Skin of body (tissue), 3 donors: ENCODE measurements at places on chromosomes 3 and 15.
A peak's percentile ranks its signal among the peaks of the same experiment; 100 is the strongest.

GRCh38 chr3:125123451-125124305 is 67.9 kb upstream of the HEG1 start:
- no peak for DNase-seq

DNA sequence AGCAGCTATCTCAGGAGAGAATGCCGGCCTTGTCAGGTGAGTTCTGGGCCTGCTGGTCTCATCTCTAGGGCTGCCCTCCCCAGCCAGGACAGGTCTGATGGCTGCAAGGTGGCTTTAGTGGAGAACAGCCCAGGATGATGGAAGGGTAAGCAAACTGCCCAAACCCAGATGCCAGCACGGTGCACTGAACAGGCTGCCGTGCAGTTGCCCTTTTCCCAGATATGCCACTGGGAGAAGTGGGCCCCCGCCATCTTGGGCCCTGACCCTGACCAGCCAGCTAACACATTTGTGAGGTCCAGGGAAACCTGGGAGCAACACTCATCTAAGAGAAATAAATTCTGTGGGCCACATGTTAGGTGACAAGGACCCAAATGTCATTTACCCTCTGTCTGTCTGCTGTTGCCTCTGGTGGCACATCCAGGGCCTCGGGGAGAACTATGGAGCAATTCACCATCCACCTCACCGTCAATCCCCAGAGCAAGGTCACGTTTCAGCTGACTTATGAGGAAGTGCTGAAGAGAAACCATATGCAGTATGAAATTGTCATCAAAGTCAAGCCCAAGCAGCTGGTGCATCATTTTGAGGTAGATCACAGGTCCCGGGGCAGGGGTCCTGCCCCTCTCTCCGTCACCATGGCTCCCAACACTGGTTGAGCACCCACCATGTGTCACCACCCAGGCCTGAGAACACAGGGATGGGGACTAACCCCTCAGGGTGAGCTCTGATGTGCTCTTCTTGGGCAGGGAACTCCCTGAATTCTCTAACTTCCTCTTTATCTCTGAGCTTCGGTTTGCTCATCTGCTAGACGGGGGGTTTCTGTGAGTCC is 1.8 kb downstream of the ITIH1 start:
- no peak for DNase-seq

DNA sequence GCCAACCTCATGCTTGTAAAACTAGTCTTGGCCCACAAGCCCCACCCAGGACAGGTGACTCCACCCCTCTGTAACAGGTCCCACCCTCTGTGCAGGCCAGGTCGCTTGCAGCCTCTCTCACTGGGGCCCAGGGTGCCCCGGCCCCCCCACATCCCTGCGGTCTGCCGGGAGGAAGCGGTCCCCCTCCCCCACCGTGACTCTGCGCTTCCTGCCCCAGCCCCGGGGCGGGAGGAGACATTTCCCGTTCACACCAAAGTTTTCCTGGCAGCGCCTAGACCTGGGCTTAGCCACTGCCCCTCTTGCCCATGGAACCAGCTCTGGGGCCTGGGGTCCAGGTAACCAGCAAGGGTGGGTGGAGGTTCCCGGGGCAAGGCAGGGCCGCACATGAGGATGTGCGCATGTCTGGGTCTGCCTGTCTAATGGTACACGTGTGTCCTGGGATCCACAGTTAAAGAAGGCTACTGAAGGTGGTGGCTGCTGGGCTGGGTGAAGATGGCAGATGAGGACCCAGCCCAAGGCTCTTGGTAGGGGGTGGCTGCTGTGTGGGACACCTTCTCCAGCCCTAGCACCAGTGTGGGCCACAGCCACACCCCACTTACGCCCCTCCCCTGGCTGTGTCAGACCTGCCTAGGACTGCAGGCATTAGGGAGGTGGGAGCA is 8.4 kb downstream of the NBEAL2 start:
- no peak for DNase-seq

GRCh38 chr15:44545913-44546802 is 9.2 kb downstream of the EIF3J start:
- no peak for DNase-seq

GRCh38 chr15:64571857-64572291 is 111.5 kb downstream of the ZNF609 start:
- DNase-seq = no peak

DNA sequence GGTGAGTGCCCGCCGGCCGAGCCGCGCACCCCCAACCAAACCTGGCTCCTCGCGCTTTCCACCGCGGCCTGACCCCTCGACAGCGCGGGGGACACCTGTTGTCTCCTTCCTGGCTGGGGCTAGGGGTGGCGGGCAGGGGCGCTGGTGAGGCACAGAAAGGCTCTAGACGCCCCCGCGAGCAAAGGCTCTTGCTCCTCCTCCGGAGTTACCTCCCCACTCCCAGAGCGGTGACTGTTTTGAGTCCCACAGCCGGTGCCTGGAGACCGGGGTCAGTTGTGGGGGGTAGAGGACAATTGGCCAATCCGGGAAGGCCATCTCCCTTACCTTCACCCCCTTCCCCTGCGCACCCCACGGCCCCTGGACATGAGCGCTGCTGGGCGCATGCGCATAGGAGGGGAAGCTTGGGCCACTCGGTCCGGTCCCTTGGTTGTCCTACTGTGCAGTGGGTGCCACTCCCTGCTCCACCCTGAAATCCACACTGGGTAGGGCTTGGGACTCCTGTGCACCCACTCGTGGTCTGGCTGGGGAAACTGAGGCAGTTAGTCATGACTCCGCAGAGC is 554 bp downstream of the CHST13 start:
- no peak for DNase-seq

DNA sequence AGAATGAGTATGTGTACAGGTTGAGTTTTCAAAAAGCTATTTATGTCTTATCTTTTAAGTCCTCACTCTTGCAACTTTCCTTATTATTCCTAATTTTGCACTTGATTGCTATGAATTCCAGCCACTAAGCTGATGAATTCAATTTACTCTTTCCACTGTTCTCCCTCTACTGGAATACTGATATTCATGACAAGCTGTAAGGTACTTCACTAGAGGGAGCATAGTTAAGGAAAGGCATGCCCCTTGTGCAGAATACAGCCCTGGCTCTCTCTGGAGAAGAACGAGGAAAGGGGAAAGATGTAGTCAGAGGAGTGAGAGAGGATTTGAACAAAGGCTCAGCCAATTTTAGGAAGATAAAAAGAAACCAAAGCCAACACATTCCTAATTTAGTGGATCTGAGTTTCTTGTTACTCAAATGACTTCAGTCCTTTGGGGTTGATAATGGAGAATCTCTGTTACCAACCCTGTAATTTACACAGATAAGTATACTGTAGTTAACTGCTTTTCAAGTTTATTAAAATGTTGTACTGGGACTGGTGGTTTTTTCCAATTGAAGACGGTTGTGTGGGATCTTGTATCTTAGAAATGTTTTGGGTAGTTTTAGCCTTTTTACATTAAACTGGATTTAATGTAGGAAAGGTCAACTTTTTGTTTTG is 4.0 kb downstream of the SCAANT1 start:
- DNase-seq = no peak

GRCh38 chr3:25038922-25039321 is 389.1 kb upstream of the RARB start:
- DNase-seq = peak; percentile 77

DNA sequence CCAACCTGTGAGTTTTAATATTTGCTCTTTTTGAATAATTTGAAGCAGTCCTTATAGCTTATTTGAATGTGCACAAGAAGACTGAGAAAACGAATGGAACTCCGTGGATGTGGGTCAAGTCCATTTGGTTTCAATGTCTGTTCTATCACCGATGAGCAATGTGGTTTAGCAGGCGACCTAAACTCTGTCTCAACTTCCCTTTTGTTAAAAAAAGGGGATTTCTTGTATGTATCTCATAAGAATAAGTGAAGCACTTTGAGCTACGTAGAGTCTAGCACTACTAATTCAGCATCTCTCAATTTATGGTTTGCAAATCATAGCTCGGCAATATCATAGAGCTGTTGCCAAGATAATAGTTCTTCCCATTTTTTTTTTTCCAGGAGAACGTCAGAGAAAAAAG is 4.6 kb upstream of the SKIL start:
- DNase-seq = no peak

GRCh38 chr3:190208196-190208595 is 87.5 kb upstream of the P3H2 start:
- no peak for DNase-seq

- DNase-seq = no peak
These were observed 397.7 kb downstream of the GAP43 start for GRCh38 chr3:116020989-116021388.

DNA sequence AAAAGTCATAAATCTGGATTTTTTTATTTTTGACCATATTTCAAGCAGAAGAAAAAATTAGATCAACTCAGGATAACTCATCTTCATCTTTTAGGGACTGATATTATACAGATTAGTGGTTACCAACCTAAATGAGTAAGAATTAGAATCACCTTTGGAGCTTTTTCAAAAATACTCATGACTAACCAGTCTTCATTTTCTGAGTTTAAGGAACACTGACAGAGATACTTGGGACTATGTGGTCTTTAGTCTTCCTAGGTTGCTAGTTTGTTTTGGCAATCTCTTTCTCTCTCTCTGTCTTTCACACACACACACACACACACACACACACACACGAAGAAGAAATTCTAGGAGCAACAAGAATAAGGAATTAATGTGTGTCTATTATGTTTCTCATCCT is 50.1 kb downstream of the TMOD3 start:
- DNase-seq = no peak

- DNase-seq = no peak
These were observed 6.1 kb downstream of the TBC1D2B start for GRCh38 chr15:78071383-78071782.

DNA sequence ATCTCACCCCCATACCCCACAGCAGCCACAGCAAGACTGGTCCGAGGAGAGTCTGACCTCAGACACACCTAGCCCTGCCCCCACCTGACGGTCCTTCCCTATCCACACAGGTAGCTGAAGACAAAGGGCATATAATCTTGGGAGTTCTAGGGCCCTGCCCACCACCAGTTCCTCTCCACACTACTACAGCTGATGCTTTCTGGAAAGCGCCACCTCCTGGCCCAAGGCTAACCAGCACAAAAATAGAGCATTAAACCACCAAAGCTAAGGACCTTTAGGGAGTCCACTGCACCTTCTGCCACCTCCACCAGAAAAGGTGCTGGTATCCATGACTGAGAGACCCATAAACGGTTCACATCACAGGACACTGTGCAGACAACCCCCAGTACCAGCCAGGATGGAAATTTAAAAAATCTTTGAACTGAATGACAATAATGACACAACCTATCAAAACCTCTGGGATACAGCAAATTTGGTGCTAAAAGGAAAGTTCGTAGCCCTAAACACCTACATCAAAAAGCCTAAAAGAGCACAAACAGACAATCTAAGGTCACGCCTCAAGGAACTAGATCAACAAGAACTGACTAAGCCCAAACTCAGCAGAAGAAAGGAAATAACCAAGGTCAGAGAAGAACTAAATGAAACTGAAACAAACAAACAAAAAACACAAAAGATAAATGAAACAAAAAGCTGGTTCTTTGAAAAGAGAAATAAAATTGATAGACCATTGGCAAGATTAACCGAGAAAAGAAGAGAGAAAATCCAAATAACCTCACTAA is 122.1 kb upstream of the TPRG1 start:
- DNase-seq = no peak

- no peak for DNase-seq
These were observed 36.7 kb downstream of the SYN2 start for GRCh38 chr3:12040902-12041301.

DNA sequence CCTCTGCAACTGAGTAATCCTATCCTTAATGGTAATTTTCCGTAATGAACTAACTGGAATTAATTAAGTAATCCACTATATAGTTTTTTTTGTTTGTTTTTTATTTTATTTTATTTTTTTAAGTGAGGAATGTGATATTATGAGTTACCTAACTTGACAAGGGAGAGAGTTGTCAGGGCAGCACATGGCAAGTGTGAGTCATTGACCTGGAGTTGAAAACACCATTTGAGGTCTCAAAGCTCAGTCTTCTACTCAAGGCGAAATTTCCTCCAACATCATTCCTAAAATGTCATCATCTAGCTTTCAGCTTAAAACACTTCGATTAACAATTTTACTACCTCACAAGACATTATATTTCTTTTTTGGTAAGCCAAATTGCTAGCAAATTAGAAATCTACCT is 87.8 kb downstream of the NECTIN3 start:
- no peak for DNase-seq

GRCh38 chr3:129911261-129911861 is 17.9 kb upstream of the TMCC1 start:
- no peak for DNase-seq
